ENCODE measurements at places on chromosomes 5 and 9. TPM values are rescaled to one million over a fixed set of nuclear protein-coding genes. Genes with fewer than 3 reads are reported as not detected.

Gene GABRB2
- total RNA-seq: not detected

- no peak for DNase-seq
Measured at GRCh38 chr5:171808951-171809350, 23.3 kb downstream of the SMIM23 start.

Gene LCN12
- total RNA-seq: 2.9 TPM

DNA sequence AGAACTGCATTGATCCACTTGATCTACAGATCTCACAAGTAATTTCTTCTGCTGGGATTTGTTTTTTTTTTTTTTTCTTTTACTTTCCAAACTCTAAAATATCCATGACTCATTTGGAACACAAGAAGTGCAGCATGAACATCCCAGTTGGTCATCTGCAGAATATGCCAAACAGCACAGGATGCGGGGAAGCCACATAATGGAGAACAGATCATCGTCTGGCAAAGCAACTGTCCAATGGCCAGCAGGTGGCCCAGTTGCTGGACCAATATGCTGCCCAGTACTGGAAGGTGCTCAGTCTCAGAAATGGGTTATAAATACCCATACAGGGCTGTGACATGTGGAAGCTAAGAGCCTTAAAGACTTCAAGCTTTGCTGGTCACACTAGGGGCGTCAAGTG lies 221.3 kb upstream of the TAS2R1 start:
- DNase-seq: no peak
